ENCODE measurements at places on chromosomes 4 and X.
A peak's percentile ranks its signal among the peaks of the same experiment; 100 is the strongest.

DNA sequence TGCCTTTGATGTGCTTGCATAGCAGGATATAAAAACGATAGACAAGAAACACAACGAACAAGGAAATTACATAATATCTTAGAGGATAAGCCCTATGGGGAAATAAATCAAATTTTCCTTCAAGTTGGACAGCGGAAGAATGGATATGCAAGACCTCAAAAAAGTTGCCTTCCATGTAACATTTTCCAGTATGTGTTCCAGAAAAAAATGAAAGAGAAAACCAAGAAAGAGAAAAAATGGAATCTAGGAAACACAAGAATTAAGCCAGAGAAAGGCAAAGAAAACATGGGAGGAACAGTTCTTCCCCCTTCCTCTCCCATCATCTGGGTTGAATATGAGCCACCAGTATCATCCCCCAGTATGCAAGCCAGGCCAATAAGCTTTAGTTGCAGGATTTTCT is 34.6 kb upstream of the MID1 start:
- no peak for DNase-seq

- DNase-seq, result no peak
Observed at GRCh38 chr4:150164055-150164454, 85.8 kb downstream of the DCLK2 start.

DNA sequence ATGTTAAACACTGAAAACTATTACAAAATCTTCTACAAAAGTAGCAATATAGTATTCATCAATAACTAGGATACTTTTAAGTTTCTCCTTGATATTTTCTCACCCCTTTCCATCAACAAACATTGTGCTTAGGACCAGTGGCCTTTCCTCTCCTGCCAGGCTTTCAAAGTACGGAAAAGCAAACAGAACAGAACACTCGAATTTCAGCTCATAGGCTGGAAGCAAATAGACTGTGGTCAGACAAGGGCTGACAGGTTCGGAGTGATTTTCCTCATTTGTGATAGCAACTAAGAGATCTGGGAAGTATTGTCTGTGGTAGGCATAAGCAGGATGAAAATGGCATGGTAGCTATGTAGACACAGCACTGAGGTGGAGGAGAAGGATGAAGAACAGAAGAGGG is 68.6 kb upstream of the SORBS2 start:
- no peak for DNase-seq

GRCh38 chr4:158610790-158611189 is 60.9 kb downstream of the C4orf46 start:
- peak; percentile 0 for DNase-seq

DNA sequence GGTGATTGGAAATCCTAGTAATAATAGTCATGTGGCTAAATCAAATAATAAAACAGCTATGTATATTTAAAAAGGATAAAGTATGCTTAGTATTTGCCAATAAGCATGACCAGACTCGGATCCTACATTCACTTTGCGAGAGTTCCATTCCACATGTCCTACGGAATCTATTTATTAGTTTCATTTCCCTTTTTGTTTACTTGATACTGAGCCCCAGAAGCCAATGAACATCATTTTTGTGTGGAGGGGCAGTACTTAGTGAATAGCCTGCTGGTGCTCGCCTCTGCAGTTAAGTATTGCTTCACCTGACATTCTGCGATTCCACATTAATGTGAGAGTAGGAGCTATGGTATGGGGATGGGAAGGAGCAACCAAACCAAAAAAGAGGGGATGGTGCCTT is 58.5 kb upstream of the NAP1L5 start:
- DNase-seq, result no peak

DNA sequence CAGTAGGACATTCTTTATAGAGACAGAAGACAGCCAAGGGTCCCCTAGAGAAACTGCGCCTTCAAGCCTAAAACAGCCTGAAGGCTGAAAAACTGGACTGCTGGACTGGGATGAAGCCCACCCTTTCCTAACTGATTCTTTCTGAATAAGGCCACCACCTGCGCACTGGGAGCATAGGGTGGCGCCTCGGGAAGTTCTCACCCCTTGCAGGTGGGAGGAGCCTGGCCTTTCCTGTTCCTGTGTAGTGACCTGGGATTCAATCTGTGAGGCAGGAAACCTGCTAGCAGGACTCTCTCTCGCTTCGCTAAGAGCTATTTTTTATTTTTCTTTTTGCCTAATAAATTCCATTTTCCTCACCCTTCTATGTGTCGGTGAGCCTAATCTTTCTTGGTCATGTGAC is 61.8 kb upstream of the KLHL13 start:
- DNase-seq, result no peak

- DNase-seq, result no peak
Observed at GRCh38 chr4:48025005-48025404, 8.4 kb downstream of the NIPAL1 start.

- no peak for DNase-seq
Observed at GRCh38 chr4:38322714-38323113, 341.3 kb upstream of the KLF3 start.

GRCh38 chr4:118345813-118346212 is 7.0 kb downstream of the PRSS12 start:
- DNase-seq, result no peak

DNA sequence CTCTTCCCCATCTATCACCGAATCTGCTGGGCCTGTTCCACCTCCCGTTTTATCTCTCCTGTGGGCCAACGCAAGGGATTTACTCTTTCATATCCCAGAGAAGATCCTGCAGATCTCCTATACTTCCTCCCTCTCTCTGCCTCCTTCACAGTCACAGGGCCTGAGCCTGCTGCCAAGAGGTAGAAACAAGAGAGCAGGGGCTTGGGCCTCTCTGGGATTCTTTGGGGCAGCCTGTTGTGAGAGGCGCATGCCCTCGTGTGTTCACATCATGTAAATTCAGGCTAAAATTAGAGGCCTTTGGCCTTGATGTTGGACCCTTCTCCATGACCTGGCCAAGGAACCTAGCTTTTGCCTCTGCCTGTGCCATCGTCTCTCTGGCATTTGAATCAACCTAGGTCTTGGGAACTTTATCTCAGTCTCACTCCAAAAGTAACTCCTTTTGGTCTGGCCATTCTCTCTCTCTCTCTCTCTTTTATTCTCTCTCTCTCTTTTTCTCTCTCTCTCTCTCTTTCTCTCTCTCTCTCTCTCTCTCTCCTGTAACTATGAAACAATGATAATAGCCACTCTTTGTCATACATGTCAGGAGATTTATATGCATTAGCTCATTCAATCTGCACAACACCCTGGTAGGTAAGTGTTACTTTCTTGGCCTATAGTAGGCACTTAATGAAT is 20.0 kb upstream of the EFNB1 start:
- no peak for DNase-seq

- no peak for DNase-seq
Observed at GRCh38 chrX:41828826-41829225, 94.5 kb downstream of the CASK start.

Data from activated CD4-positive, alpha-beta T cell treated with anti-CD3 and anti-CD28 coated beads, Interleukin-2, Interleukin-4, amounts not matched to agents 100 ng/mL and 50 ng/mL, durations not matched to agents 16 hours and 8 hours (primary cell).